Esophagus mucosa (tissue), 1 donor: ENCODE measurements at places on chromosomes 16 and 17. TPM values are rescaled to one million over a fixed set of nuclear protein-coding genes. Genes with fewer than 3 reads are reported as not detected.

GRCh38 chr17:79018370-79018695, 5.6 kb upstream of the C1QTNF1 start:
- ATAC-seq = no peak

- no peak for ATAC-seq
Measured at GRCh38 chr17:81176666-81177065, 10.6 kb upstream of the AATK start.

GRCh38 chr16:23420011-23420410, 33.0 kb downstream of the COG7 start:
- no peak for ATAC-seq

- ATAC-seq = no peak
Measured at GRCh38 chr17:50263331-50264262, 10.7 kb upstream of the TMEM92 start.

GRCh38 chr17:59897090-59897489, 4.2 kb downstream of the RPS6KB1 start:
- ATAC-seq = no peak

- peak; percentile 91 for ATAC-seq
Measured at GRCh38 chr16:18942061-18942460, 15.9 kb upstream of the SMG1 start.

The DRC3 gene
- total RNA-seq = 0.56 TPM

The CALB2 gene
- 3.2 TPM for total RNA-seq
